ENCODE measurements at places on chromosomes 6 and 20.

DNA sequence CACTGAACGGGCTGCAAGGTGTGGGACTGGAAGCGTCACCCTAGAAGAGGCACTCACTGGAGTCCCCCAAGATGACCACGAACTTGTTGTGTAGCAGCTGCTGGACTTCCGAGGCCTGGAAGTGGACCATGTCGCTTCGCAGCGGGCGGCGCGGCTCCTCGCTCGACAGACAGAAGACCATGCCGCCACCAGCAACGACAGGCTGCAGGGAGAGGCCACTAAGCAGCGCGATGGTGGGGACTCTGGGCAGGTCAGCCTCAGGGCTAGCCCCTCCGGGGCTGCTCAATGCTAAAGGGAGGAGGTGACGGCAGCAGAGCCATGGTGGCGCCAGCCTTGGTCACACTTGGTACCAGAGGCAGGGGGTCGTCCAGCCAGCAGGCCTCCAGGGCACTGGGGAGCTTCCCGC, 720 bp downstream of the PCED1A start:
- no peak for DNase-seq

DNA sequence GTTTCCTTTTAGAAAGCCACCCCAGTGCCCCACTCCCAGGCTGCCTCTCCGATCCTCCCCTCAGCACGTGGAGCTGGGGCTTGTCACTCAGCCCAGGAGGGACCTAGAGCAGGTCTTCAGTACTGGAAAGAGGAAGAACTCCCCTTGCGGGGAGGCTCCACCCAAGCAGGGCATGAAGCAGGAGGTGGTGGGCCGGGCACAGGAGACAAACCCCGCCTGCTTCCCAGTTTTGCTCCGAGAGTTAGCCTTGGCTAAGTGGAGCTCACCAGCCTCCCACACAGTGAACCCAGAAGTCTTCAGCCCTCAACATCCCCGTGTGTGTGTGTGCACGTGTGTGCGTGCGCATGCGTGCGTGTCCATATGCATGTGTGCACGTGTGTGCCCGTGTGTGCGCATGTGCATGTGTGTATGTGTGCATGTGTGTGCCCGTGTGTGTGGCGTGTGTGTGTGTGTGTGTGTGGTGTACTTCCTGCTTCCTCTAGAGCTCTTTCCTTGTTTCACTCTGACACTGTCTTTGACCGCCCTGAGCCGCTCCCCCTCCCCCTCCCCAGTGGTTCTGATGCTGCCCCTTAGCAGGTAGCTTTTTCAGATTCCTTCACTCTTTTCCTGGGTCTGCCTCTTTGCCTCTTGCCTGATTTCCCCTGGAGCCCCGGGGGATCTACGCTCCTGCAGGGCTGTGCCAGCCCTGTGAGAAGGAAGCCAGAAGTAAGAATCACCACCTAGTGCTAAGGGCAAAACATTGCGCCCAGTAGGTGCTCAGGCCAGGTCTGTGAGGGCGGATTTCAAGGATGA, 239.8 kb downstream of the CDC5L start:
- no peak for DNase-seq

- peak; percentile 41 for DNase-seq
Observed at GRCh38 chr6:136058852-136059251, 191.3 kb downstream of the MTFR2 start.

- no peak for DNase-seq
Observed at GRCh38 chr6:149078211-149078782, 239.2 kb upstream of the TAB2 start.

DNA sequence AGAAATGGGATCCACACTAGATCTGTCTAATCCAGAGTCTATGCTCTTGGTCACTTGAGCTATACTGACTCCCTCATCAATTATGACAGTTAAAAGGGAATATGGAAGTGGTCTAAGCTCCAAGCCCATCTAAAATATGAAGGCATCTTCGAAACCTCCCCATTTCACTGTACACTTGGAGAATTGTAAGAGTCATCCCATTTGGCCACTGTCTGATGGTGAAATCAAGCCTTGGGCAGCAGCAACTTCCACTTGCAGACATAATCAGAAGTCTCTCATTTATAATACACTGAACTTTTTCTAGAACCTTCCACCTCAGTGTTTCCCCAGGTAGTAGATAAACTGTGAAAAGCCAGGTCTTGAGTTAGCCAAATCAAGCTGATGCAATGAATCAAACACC, 26.3 kb upstream of the UBR2 start:
- no peak for DNase-seq

DNA sequence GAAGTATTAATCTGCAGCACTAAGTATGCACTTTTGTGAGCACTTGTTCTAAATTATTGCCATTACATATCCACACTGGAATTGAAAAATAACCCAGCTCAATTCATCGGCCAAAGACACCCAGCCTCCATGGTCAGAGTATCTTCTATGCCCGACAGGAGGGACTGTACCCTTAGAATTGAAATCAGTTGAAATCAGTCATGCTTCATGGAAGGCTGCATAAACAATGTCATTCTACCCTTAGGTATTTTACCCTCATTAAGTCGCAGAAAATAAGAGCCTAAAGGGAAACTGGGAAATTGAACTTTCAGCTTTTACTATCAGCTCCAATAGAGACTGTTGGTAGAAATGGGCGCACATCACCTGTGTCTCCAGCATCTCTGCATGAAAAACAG, 2.9 kb upstream of the RAMACL start:
- no peak for DNase-seq

- DNase-seq: peak; percentile 87
Observed at GRCh38 chr6:118581489-118581959, 33.4 kb downstream of the PLN start.

DNA sequence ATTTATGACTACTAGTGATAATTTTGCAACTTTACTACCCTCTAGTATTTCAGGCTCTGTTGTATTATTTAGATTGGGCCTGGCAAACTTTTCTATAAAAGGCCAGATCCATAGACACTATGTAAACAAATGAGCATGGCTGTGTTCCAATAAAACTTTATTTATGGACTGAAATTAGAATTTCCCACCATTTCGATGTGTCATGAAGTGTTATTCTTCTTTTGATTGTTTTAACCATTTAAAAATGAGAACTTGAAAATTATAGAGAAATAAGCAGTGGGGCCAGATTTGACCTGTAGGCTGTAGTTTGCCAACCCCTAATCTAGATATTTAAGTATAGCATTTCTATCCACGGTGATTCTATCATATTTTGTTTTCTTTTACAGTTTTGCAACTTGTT, 61.5 kb upstream of the TFB1M start:
- no peak for DNase-seq

DNA sequence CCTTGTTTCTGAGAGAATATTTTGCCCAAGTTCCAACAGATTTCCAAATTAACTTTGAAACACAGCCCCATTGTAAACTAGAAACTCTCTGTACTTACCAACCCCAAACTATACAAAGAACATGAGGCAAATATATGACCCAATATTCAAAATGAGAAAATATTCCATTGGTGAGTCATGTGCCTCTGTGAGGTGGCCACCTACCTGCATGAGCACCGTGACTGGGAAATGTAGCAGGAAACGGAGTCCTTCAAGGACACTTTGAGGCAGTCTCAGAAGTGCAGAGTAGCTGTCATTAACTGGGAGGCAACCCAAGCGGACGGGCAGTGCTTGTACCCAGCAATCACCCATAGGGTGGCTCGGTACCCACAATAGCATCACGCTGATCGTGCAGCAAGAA, 335.5 kb upstream of the NOX3 start:
- DNase-seq: no peak

DNA sequence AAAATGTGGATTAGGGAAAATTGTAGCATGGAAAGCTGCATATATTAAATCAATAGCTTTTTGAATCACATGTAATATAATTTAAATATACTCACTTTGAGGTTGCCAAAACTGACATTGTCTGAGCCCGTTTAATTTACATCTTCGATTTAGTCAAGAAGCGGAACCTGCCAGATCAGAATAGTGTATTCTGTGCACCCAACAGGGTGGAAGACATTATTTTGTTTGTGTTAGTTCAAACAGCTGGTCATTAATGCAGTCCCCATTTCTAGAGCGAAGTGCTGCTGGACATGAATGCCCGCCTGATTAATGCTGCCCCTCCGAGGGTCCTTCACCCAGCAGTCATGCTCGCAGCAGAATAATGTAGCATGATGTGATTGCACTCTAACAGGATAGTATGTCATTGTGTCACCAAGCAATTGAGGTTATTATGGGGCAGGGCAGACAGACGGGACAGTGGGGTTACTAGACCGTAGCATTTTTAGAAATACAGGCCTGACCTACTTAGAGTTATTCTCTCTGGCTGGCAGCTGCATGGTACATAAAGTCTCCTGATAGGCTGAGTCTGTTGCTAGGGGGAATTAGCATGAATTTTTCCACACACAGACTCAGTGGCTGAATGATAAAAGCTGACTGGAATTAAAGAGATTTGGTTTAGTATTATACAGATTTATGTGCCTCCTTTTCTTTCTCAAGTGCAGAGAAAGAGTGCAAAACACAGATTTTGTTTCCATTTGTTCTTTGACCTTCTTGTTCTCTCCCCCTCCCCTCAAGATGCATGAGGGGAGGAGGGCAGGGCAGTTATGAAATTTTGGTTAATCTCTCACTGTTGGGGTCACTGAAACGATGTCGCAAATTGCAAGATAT, 147.1 kb downstream of the PRL start:
- peak; percentile 73 for DNase-seq

GRCh38 chr6:134683783-134684422, 266.0 kb downstream of the ALDH8A1 start:
- peak; percentile 72 for DNase-seq

DNA sequence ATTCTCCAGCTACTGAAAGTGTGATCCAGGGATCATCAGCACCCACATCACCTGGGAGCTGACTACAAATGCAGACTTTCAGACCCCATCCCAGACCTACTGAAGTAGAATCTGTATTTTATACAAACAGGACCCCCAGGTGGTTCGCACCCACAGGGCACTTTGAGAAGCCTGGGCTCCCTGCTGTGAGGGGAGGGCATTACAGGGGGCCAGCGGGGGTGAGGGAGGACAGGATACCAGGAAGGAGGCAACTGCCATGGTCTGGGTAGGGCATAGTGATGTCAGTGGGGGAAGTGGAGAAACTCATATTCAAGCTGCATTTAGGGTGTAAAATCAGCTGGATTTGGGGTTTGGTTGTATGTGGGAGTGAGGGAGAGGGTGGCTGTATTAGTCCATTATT, 2.0 kb upstream of the ADA start:
- no peak for DNase-seq

DNA sequence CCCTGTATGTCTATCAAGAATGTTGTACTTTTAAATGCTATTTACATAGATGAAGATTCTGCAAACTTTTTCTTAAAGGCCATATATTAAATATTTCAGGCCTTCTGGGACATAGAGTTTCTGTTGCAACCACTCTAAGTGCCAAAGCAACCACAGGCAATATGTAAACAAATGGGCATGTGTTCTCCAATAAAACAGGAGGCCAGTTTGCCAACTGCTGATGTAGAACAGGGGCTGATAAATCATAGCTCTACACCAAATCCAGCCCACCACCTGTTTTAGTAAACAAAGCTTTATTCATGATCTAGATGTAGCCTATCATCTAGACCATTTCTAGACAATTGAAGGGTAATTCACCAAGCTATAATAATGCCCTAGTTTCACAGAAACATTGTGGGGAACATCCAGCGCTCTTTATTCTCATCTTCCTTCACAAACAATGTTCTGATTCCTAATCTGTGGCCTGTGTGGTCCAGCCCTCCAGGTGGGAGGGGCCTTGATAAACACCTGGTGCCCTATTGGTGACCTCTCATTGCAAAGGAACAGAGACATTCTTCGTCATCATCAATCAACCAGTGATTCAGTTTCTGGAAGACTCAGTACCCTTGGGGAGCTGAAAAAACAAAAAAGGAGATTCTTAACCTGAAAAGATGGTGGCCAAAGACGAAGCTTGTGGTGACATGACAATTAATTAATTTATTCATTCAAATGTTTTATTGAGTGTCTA, 80.2 kb downstream of the PREP start:
- no peak for DNase-seq

DNA sequence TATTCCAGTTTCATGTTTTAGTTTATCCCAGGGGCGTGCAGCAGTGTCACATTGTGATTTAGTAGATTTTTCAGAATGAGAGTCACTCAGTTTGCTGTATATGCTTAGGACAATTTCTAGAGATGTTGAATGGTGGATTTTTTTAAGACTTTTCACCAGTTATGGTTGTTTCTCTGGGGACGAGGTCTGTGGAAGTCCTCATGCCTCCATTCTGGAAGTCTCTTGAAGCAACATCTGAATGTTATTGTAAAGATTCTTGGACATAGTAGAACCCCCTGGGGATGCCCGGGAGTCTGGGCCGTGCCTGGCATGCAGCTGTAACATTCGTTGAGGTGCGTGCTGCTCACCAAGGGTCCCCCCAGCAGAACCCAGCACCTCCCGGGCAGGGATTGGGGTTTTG, 341.5 kb downstream of the CDH4 start:
- no peak for DNase-seq

DNA sequence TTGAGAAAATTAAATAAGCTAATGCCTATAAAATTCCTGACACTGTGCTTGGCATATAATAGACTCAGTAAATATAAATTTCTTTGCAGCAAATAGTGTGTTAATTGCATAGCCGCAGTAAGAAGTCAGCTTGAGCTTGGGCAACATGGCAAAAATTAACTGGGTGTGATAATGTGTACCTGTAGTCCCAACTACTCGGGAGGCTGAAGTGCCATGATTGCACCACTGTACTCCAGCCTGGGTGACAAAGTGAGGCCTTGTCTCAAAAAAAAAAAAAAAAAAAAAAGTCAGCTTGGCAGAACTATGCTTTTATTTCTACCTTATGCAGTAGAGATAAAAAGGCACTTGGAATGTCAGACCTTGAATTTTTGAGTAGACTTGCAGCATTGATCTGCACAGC, 121.8 kb downstream of the AKAP7 start:
- no peak for DNase-seq

DNA sequence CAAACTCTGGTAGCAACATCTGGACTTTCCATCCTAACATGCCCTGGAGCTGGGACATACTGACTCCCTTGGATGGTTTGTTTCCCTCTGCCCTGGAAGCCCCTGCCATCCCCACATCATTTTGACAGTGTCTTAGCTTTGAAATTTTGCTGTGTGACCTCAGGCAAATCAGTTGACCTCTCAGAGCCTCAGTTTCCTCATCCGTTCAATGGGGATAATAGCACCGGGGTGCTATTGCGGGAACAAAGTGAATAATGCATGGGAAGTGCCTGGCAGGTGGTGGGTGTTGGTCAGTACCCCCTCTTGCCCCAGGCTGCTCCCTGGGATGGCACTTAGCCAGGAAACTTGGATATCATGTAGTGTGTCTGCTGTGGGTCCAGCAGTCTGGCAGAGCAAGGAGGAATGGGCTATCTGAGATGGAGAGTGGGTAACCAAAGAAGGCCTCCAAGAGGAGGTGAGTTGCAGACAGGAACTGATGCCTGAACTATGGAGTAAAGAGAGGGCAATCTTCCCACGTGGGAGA, 88.6 kb downstream of the MRPL14 start:
- no peak for DNase-seq

GRCh38 chr6:125924169-125924568, 32.4 kb upstream of the HINT3 start:
- DNase-seq: no peak

DNA sequence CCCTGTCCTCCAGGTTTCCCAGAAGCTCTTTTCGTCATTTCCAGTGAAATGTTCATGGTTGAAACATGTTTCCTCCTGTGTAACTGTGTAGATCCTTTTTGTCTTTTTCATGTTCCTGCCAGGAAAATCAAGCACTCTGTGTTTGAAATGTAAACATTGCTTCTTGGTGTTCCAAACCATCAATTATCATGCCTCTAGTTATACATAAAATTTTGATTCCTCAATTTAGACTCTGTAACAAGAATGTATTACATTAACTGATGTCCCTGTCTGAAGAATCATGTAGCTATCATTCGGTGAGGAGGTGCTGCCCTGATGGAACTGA, 546.3 kb upstream of the CITED2 start:
- DNase-seq: no peak

Data from iris pigment epithelial cell (primary cell).